Caki2 (cell line): ENCODE measurements at places on chromosomes 11 and 22.

GRCh38 chr11:108204929-108205499 is 17.4 kb downstream of the NPAT start:
- DNase-seq, result no peak

- no peak for DNase-seq
Measured at GRCh38 chr11:11463405-11463804, 110.4 kb upstream of the CSNK2A3 start.

DNA sequence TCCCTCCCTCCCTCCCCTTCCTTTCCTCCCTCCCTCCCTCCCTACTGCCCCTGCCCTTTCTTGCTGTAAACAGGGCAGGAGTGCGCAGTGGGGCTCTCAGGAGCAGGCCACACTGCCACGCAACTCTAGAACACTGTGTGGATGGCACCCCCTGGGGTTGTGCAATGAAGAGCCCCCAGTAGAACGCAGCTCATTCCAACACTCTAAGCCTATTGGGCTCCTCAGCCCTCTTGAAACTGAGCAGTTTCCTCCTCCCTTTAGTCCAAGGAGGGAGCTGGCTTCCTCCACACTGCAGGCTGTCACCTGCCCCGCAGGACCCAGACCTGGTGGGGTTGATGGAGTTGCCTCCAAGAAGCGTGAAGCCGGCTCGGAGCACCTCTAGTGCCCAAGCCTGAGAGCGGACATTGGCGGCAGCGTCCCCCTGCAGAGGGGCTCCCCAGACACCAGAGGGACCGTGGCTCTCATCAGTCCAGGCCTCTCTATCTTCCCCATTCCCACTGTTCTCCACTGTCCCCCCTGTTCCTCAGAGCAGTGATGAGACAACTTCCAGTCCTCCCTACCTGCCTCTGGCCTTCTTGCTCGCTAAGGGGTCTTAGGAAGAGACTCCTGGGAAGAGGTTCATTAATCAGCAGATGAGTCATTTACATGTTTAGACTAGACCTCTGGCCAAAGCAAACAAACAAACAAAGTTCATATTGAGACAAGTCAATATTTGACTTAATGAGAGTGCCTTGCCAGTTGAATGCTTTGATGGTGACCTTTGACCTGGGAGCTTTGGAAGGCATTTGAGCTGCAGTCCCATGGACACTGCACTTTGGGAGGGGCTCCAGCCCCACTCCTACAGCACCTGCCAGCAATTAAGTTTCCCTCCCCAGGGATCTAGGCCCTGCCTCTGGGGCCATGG is 64.0 kb downstream of the RPUSD4 start:
- peak; percentile 44 for DNase-seq

DNA sequence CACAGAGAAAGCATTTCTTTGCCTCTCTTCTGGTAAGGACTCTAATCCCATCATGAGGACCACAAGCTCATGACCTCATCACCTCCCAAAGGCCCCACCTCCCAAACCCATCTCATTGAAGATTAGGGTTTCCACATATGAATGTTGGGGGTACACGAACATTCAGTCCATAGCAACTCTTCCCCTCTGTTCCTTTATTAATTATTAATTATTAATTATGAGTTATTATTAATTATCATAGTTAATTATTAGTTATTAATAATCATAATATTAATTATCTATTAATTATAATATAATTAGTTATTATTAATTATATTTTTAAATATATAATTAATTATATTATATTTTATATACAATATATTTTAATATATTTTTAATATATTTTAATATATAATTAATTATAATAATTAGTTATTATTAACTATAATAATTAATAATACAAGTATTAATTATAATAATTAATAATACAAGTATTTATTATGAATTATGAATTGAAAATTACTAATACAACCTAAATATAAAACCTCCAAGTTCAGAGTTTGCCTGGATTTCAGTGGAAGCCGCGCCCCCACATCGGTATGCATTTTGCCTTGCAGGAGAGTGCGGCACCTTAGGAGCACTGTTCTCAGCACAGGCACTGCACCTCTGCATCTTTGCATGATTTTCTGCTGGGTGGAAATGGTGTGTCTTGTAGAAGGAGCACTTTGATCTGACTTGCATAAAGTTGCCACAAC is 128.0 kb upstream of the FGF3 start:
- no peak for DNase-seq

DNA sequence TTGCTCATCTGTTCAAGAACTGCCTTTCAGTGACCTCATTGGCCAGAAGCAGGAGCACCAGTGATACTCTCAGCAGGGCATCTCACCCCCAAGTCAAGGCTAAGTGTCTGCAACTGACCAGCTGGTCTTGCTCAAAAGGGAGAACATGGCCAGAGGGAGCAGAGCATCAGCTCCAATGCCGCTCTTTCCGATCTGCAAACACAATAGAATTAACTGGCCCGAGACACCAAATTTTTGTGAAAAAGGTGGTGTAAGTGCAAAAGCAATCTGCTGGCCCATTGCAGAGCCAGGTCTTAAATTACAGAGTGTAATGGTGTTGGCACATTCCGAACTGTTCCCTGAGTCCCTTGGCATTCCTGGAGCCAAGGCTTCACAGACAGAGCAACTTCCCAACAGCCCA is 97.0 kb downstream of the PKNOX2 start:
- no peak for DNase-seq

- no peak for DNase-seq
Measured at GRCh38 chr11:115497303-115497702, 6.9 kb downstream of the CADM1 start.

DNA sequence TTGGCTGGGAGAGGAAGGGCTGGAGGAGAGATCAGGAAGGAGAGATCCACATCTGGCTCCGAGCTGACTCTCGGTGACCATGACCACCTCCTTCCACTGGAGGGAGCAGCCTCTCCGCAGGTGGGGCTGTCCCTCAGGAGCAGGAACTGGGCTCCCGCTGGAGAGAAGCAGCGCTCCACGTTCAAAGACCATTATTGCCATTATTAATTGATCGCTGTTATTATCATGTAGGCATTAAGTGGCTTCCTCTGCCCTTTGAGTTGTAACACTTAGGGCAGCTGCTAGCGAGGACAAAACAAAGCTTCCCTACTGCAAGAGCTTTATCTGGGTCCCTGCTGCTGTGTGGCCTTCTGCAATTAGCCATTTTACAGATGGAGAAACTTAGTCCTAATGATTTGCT is 251.9 kb downstream of the ST3GAL4 start:
- DNase-seq, result peak; percentile 19

DNA sequence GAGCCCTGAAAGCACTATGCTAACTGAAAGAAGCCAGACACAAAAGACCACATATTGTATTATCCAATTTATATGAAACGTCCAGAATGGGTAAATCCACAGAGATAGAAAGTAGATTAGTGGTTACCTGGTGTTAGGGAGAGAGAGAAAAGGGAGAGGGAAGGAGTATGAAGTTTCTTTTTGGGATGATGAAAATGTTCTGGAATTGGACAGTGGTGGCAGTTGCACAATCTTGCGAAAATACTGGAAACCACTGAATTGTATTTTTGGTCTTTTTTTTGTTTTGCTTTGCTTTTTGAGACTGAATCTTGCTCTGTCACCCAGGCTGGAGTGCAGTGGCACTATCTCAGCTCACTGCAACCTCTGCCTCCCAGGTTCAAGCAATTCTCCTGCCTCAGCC is 63.5 kb downstream of the MRTFA start:
- DNase-seq, result no peak

- no peak for DNase-seq
Measured at GRCh38 chr11:20243974-20244373, 83.7 kb upstream of the DBX1 start.

GRCh38 chr11:102662607-102663006 is 37.5 kb upstream of the MMP20 start:
- no peak for DNase-seq

DNA sequence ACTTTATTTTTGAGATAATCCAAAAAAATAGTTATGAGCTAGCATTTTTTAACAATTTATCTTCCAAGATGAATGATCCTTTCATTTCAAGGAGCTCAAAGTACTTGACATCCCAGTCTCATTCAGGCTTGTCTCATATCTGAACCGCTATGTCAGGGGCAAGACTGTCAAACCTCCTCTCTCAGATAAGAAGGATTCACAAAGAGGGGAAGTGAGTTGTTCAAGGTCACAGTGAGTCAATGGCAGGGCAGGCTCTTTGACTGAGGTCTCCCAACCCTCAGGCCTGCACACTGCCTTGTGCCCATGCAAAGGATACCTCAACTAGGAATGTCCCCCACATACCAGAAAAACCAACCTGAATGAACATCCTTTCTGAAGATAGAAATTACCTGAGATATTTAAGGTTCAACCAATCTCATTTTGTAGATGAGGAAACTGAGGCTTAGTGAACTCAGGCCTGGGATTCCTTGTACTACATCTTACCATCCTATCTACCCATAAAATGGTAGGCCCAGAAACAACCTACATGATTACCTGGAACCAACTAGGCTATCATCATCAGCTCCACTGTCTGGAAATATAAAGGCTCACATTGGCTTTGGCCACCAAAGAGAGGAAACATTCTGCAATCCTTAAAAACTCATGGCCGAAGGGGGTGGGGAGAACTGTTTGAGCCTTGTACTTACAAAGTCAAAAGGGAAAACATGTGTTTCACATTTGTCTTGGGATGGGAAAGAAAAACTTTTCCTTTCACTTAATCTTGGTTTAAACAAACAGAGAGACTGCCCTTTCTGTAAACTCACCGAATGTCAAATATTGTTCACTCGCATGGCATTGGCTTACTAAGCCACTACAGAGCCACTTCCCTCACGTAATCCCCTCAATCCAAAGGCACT is 51.1 kb downstream of the LIF start:
- DNase-seq, result no peak

- no peak for DNase-seq
Measured at GRCh38 chr11:93766504-93766903, 17.6 kb upstream of the MED17 start.

GRCh38 chr11:110837603-110838002 is 125.4 kb upstream of the ARHGAP20 start:
- no peak for DNase-seq
